ENCODE measurements at places on chromosomes 11 and 22.

GRCh38 chr11:117983163-117983475, 3.1 kb upstream of the IL10RA start:
- no peak overlapping the region for H3K27ac ChIP-seq
- H3K4me1 ChIP-seq: peaks cover 10% of the 10 kb centered on the region
- H3K27me3 ChIP-seq: peaks cover 54% of the 10 kb centered on the region

GRCh38 chr11:119663279-119663678, 65.7 kb downstream of the NECTIN1 start:
- peaks cover 10% of the 10 kb centered on the region for H3K27me3 ChIP-seq
- peaks cover 3% of the 10 kb centered on the region for H3K4me1 ChIP-seq
- H3K36me3 ChIP-seq: peaks cover 19% of the 10 kb centered on the region
- no peak for DNase-seq
- no peak overlapping the region for H3K27ac ChIP-seq
- no peak overlapping the region for H3K4me3 ChIP-seq

- no peaks in the 10 kb centered on the region for H3K27me3 ChIP-seq
- H3K27ac ChIP-seq: no peak overlapping the region
- H3K4me3 ChIP-seq: no peak overlapping the region
- no peak for DNase-seq
- peaks cover 73% of the 10 kb centered on the region for H3K36me3 ChIP-seq
Measured at GRCh38 chr22:43992331-43992821, 31.7 kb upstream of the PARVB start.

DNA sequence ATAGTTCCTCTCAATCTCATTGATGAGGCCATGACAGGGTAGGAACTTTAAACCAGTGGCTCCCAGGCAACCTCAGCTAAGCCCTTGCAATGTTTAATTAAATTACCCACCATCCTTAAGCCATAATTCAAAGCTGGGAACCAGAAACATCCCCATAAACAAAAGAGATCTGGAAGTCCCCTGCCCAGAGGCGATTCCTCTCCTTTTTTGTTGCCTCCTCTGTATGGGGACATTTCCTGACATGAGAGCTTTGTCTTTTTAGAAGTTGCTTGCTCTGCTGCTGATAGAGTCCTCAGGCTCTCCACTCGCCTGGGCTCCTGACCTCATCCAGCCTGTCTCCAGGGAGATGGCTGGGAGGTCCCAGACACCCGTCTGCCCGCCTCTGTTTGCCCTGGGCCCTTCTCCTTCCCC, 3.2 kb downstream of the DTX4 start:
- H3K27me3 ChIP-seq: peaks cover 10% of the 10 kb centered on the region
- DNase-seq: no peak
- H3K27ac ChIP-seq: no peak overlapping the region
- no peak overlapping the region for H3K4me3 ChIP-seq

- DNase-seq: peak; percentile 94
- H3K27me3 ChIP-seq: no peaks in the 10 kb centered on the region
- no peaks in the 10 kb centered on the region for H3K36me3 ChIP-seq
- H3K4me1 ChIP-seq: peaks cover 14% of the 10 kb centered on the region
- peak overlapping the region; percentile 97 for H3K27ac ChIP-seq
Measured at GRCh38 chr11:122642472-122642922, 13.0 kb upstream of the UBASH3B start.

- no peak overlapping the region for H3K4me3 ChIP-seq
- no peak overlapping the region for H3K27ac ChIP-seq
- H3K36me3 ChIP-seq: no peaks in the 10 kb centered on the region
- DNase-seq: peak; percentile 18
Measured at GRCh38 chr11:124791626-124792341, 8.4 kb downstream of the MSANTD2 start.

- H3K4me3 ChIP-seq: no peak overlapping the region
- H3K27me3 ChIP-seq: no peaks in the 10 kb centered on the region
- DNase-seq: no peak
- peaks cover 6% of the 10 kb centered on the region for H3K4me1 ChIP-seq
- H3K36me3 ChIP-seq: peaks cover 22% of the 10 kb centered on the region
- H3K27ac ChIP-seq: no peak overlapping the region
Measured at GRCh38 chr11:197741-198235, 4.9 kb downstream of the SCGB1C1 start.

DNA sequence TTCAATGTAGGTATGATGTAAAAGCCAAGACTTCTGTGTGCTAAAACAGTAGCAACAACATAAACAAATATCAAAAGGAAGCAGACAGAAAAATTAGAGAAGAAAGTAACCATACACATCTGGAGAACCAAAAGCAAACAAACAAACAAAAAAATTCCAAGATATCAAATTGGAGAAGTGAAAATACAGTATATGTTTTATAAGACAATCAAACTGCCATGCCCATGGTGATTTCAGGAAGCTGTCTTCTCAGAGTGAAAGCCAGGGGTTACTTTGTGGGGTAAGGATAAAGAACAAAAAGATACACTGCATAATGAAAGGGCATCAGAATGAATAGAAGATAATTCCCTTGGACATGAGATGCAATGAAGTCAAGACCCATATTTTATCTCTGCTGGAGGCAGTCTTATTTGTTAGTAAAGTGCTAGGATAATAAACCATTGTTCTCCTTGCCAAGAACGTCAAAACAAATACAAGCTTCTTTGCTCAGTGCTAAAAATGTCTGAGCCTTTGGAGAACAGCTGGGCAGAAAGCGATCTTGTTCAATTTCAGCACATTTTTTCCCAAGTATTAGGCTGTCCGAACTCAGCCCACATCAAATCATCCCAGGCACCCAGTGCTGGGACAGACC, 38.1 kb upstream of the LDLRAD3 start:
- H3K36me3 ChIP-seq: no peaks in the 10 kb centered on the region
- no peaks in the 10 kb centered on the region for H3K27me3 ChIP-seq
- no peak for DNase-seq
- no peaks in the 10 kb centered on the region for H3K4me1 ChIP-seq

- no peak overlapping the region for H3K4me3 ChIP-seq
- peak; percentile 21 for DNase-seq
- H3K27me3 ChIP-seq: no peaks in the 10 kb centered on the region
- no peaks in the 10 kb centered on the region for H3K4me1 ChIP-seq
Measured at GRCh38 chr11:34149786-34150185, 44.4 kb downstream of the NAT10 start.

GRCh38 chr22:41057076-41057475, 35.3 kb upstream of the EP300 start:
- H3K4me3 ChIP-seq: no peak overlapping the region
- no peak for DNase-seq
- no peak overlapping the region for H3K27ac ChIP-seq
- H3K4me1 ChIP-seq: peaks cover 5% of the 10 kb centered on the region

- no peak overlapping the region for H3K27ac ChIP-seq
- H3K36me3 ChIP-seq: no peaks in the 10 kb centered on the region
- DNase-seq: no peak
- no peaks in the 10 kb centered on the region for H3K4me1 ChIP-seq
- H3K4me3 ChIP-seq: no peak overlapping the region
Measured at GRCh38 chr11:7417328-7417727, 68.0 kb upstream of the OLFML1 start.

- peaks cover 3% of the 10 kb centered on the region for H3K36me3 ChIP-seq
- DNase-seq: no peak
- H3K4me1 ChIP-seq: peaks cover 12% of the 10 kb centered on the region
- H3K27me3 ChIP-seq: no peaks in the 10 kb centered on the region
- peak overlapping the region; percentile 92 for H3K27ac ChIP-seq
Measured at GRCh38 chr22:29022101-29022817, 39.4 kb downstream of the C22orf31 start.

DNA sequence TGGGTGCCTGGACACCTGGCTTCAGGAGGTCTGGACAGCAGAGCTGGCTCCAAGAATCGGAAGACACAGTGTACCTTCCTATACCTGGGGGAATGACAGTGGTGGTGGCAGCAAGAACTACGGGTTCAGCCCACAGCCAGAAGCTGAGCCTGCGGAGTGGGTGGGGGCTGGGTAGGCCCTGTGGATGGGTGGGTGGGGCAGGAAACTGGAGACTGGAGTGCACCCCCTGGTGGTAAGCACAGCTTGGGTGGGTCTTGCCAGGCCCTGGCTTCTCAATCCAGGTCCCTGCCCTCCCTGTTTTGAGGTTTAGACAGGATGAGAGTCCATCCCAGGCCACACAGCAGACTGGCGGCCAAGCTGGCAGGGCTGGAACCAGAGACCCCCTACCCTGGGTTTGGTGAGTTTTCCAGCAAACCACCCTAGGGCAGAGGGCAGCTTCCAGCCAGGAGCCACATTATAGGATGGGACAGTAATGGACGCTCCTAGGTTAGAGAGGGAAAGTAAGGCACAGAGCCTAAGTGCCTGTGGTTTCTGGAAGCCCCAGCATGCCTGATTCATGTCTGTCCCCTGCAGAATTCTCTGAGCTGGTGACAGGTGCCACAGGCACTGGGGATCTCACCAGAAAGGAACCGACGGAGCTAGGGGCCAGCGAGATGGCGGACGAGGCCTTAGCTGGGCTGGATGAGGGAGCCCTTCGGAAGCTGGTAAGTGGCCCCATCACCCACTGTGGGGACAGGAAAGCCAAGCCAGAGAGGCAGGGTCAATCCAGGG, 1.7 kb downstream of the SMTN start:
- H3K27me3 ChIP-seq: no peaks in the 10 kb centered on the region
- H3K36me3 ChIP-seq: peaks cover 24% of the 10 kb centered on the region
- peak; percentile 73 for DNase-seq
- H3K4me1 ChIP-seq: peaks cover 51% of the 10 kb centered on the region

DNA sequence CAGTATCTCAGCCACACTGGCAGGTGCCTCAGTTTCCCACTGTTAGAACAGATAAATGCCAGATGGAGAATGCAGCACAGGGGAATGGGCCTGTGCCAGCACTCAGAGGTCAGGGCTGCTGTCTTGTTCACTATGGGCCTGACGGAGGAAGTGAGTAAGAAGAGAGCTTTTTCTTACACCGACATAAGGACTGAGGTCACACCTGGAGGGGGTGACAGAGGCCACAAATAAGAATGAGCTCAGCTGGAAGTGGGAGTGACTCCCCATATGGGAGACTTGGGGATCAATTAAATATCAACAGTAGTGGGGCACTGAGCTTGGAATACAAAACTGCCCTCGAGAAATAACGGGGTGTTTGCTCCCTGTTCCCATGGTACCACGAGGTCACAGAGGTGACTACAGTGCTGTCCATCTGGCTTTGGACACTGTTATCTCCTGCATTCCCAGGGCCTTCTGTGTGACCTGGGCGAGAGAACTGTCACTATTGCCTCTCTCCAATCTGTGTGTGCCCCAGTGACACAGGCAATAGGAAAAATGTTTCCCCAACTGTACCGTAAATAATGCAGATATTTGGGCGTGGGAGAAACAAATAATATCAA, 94.1 kb upstream of the NNMT start:
- no peak for DNase-seq
- H3K4me1 ChIP-seq: peaks cover 1% of the 10 kb centered on the region
- H3K36me3 ChIP-seq: no peaks in the 10 kb centered on the region
- H3K27me3 ChIP-seq: peaks cover 11% of the 10 kb centered on the region
- H3K4me3 ChIP-seq: no peak overlapping the region
